ENCODE measurements at places on chromosomes 3 and 15.

DNA sequence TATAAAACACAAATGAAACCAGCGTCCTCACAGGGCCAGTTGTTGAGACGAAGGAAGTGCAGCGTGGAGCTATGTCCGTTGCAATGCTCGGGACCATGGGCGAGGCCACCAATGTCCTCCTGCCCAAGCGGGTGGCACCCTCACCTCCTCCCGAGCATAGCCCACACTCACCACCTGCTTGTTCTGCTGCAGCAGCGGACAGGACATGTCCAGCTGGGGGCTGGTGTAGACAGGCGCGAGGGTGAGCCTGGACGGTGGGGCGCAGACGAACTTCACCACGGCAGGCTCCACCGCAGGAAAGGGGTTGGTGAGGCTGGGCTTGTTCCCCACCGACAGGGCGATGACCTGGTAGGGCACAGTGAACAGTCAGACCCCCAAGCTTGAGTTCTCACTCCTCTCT lies 62.1 kb downstream of the NUP210 start:
- no peak for DNase-seq

DNA sequence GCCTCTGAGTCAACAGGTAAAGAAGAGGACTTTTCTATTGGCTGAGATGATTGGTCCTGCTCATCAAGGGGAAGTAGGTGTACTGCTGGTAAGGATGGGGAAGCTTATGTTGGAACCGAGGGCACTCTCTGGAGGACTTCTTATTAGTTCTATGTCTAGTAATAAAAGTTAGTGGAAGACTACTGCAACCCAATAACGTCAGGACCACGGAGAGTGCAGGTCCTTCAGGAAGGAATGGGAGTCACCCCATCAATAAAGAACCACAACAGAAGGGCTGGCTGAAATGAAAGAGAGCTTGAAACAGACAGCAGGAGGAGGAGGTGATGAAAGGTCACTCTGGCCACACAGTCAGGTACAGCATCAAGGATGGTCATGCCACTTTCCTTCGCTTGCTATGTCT lies 68.8 kb upstream of the PRR23E start:
- no peak for DNase-seq

DNA sequence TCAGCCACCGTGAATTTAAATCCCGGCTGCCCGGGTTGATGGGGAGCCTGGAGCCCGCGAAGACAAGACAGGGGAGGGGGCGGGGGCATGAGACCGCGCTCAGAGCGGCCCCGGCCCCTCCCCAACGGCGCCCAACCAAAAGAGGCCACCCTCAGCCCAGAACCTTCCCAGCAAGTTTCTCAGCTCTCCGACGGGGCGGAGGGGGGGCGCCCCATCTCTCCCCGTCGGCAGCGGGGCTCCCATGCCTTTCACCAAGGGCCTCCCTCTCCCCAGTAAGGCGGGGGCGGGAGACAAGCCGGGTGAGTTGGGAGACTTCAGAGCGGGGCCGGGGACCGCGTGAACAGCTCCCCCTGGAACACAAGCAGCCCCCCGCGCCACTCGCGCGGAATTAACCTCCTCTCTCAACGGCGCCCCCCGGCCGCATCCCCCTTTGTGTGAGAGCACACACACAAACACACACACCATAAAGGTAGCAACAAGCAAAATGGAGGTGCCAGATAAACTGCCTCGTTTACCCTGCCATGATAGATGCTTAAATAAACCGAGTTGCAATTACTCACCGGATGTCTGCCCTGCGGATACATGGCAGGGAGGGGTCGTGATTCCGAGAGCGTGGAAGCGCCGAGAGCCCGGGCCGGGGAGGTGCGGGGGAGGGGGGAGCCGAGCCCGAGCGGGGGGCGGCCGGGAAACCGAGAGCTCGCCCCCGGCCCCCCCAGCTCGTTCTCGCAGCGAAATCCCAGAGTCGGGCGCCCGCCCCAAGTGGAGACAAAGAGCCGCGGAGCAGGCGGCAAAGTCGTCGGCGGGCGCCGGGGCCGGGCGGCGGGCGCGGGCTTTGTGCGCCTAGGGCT lies 1.3 kb downstream of the TLE3 start:
- DNase-seq: no peak

GRCh38 chr3:54917174-54917573 lies 10.7 kb downstream of the LRTM1 start:
- DNase-seq: no peak

DNA sequence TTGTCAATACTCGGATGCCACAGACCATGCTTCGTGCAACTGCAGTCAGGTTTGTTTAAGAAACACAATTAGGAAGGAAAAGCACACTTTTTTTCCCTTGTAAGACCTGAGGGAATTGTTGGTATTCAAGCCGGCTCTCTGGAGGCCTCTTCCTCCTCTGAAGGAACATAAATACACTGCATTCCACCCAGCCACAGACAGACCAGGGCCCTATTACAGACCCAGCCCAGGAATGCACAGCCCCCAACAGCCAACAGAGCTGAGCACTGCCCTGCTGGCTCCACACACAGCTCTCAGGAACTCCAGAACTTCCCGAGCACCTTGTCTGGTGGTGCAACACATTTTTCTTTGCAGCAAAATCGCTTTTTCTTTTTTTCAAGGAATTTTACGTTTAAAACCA lies 488.7 kb upstream of the PROK2 start:
- no peak for DNase-seq

- no peak for DNase-seq
Measured at GRCh38 chr3:129119365-129120100, 2.1 kb downstream of the RAB43 start.

- DNase-seq: no peak
Measured at GRCh38 chr3:47362701-47363100, 18.1 kb upstream of the PTPN23 start.

DNA sequence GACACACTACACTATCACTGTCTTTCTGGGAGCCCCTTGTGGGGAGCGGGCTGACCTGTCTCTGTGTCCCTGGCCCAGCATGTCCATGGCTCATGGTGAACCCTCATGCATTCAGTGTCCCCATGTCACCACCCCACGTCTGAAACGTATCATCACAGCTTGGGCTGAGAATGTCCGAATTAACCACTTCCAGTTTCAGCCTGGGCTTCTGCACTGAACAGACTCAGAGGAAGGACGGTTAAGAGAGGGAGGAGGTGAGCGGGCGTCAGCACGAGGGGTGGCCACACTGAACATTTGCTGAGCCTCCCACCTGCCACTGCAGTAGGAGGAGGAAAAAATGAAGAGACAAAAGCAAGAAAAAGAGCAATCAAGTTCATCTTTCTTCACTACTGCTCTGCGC lies 30.5 kb downstream of the ATP2B2 start:
- no peak for DNase-seq

GRCh38 chr15:92613841-92614240 lies 41.7 kb downstream of the FAM174B start:
- DNase-seq: no peak

DNA sequence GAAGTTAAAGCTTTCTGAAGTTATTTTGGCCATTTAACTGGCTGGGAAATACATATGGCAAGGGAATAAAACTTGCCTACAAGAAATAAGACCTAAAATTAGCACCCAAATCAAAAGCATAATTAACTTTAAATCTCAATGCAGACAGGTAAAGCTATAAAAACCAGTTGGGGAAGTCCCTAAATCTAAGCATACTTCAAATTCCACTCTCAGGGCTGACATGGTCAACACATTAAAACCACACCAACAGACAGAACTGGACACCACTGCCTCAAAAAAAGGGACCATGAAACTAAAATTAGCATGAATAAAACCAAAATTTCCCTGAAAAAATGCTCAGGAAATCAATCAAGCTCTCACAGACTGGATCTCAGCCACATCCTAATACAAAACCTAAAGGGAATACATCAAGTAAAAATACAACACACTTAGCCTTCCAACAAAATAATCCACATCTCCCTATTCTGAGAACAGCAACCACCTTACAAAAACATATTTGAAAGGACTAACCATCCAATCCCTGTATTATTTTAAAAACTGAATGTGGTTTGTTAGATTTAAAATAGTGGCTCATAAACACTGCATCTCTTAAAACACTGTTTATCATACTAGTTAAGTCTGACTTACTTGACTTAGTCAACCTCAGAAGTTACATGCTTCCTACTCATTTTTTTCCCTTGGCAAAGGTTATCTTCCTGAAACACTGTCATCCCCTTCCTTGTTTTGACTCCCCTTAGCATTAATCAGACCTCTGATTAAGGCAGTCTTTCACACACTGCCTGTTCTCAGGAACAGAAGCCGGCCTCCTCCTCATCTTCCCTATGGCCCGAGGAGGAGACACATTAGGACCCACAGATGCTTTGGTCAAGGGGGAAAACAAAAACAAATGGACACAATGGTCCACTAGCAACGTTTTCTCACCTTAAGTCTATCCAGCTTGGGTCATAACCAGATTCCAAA lies 8.3 kb downstream of the TRA2B start:
- DNase-seq: no peak

GRCh38 chr3:51588724-51589123 lies 50.2 kb downstream of the RAD54L2 start:
- DNase-seq: no peak

- no peak for DNase-seq
Measured at GRCh38 chr3:189677667-189678066, 46.5 kb downstream of the TP63 start.

DNA sequence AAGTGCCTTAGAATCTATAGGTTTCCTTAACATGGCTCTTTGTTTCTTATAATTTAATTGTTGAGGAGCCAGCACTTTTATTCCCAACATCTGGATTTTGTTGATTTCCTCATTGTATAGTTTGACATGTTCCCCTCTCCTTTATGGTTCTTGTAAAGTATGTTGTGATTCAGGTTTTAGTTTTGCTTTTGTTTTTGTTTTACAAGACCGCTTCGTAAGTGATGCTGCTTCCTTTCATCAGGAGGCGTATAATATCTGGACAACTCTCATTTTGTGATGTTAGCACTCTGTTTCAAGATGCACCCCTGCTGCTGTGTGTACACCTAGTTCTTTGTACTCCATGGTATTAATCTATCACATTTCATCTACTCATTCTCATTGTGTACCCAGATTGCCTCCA lies 48.7 kb downstream of the SLC49A4 start:
- no peak for DNase-seq

DNA sequence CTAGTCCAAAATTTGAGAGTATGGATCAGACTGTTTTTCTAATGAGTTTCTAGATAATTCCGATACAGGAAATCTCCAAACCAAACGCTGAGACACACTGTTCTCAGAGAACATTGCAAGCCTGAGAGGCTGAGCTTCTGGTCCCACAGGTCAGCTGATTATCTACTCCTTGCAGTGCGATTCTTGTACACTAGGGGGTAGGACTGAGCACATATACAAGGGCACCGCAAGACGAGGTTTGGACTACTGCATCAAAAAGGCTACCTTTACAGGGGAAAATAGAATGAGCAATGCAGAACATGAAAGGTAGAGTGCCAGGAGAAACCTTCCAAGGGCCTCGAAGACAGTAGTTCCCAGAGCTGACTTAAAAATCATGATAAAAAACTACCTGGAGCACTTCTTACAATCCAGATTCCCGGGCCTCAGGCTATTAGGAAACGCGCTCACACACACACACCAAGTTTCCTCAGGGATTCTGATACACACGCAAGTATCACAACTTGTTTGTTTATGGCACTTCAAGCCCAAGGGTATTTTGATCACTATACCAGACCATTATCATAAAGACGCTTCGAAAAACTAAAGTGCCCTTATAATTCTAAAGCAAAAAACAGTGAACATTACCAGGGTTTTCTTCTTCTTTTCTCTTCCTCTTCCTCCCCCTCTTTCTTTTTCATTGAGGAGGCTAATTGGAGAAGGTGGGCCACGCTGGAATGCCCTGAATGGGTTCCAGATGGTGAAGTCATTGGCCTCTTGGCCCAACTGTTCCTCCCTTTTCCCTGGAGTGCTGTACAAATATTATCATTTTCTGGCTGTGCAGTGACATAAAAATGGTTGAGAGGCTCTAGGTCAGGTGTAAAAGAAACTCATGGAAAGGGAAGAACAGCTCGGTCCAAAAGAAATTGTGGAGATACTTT lies 61.8 kb downstream of the SLC12A8 start:
- DNase-seq: peak; percentile 55

GRCh38 chr3:185270956-185271332 lies 17.1 kb upstream of the EHHADH start:
- no peak for DNase-seq

DNA sequence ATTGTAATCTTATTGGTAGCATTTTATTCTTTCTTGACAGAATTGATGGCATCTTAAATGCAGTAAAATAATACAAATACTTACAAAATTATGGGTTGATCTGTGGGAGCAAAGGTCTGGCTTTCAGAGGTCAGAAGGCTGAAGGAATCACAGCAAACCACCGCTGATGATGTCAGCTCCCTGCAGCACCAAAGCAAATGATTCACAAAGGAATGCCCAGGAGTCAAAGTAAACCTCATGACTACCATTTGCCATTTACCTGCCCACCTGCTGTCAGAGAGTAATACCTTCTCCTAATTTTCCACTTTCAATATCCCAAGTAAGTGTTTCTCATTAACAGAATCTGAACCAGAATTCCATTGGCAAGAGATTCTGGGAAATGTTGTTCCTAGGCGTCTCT lies 46.1 kb downstream of the CPA3 start:
- no peak for DNase-seq

GRCh38 chr3:100073049-100073713 lies 41.1 kb downstream of the FILIP1L start:
- DNase-seq: no peak

DNA sequence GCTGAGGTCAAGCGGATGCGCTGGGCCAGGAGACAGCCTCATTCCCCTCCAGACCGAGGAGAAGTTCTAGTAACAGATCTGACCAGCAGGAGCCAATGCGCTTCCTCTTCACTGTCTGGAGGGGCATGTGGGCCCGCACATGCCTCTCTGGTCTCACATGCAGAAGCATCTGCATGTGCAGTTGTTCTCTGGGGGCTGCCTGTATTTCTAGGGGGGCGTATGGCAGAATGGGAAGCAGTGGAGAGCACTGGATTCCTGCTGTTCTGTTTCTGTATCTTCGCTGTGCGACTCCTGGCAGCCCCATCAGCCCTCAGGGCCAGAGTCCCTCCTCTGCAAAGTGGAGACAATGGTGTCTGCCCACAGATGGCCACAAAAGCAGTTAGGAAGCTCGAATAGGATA lies 170.4 kb upstream of the IQSEC1 start:
- no peak for DNase-seq

DNA sequence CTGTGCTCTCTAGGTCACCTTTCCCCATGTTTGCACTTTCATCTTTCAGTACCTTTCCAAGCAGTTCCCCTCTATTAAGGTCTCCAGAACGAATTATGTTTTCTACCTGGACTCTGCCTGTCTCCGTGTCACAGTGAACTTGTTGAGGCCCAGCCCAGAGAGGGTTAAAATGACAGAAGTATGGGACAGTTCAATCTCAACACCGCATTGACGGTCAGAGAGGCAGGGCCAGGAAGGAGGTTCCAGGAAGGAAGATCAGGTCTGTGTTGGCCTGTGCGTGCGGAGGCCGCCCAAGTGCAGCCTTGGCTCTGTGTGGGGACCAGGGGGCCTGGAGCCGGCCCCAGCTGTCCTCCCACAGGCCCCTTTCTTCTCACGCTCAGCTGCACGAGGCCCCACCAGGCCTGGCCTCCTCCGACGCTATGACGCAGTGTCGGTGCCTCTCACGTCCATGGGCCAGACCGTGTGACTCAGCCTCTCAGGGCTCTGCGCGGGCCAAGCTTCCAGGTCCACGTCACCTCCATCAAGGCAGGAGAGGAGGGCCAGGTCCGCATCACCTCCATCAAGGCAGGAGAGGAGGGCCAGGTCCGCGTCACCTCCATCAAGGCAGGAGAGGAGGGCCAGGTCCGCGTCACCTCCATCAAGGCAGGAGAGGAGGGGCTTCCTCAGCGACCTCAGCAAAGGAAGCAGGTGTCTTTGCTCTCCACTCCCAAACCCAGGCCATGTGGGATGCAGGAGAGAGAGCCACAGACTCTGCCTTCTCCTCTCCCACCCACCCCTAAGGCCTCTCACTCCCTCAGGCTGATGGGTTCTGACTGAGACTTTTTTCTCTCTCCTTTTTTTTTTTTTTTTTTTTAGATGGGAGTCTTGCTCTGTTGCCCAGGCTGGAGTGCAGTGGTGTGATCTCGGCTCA lies 83.1 kb downstream of the CPN2 start:
- DNase-seq: no peak

All from WERI-Rb-1 (cell line).